ENCODE measurements at places on chromosomes 3 and 15.

DNA sequence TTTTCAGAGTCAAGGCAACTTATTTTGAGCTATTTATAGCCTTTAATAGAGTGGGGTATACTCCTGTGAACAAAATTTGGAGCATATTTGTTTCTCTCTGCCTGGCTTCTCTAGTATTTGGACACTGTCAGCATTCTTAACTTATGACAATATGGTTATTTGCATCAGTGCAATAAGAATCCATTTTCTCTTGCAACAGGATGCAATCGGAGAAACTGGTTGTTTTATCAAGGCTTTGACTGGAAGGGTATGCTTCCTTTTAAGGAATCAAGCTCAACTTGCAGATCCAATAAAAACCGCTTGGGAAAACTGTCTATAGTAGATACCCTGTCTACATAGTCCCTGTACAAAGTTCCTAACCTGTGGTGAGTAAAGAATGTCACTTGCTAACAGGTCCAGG, 106.7 kb downstream of the DPH6 start:
- no peak for DNase-seq

DNA sequence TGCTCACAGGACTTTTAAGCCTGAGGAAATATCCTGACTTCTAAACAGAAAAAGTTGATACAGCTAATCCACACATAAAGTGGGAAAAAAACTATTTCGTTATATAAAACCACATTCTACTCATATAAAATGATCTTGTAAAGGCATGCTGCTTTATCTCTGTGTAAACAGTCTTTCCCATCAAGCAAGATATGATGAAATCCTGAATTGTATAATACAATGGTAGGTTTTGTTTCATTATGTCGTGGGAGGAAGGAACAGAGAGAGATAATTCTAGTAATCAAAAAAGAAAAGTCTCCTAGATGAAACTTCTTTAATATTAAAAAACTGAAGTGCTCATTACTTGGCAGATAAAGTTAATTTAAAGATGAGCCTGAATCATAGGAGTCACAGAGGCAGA, 92.6 kb upstream of the SNTN start:
- no peak for DNase-seq

GRCh38 chr3:189820365-189820720, 189.2 kb downstream of the TP63 start:
- DNase-seq = no peak

GRCh38 chr15:40340038-40340739, 550 bp downstream of the CCDC9B start:
- DNase-seq = peak; percentile 90

DNA sequence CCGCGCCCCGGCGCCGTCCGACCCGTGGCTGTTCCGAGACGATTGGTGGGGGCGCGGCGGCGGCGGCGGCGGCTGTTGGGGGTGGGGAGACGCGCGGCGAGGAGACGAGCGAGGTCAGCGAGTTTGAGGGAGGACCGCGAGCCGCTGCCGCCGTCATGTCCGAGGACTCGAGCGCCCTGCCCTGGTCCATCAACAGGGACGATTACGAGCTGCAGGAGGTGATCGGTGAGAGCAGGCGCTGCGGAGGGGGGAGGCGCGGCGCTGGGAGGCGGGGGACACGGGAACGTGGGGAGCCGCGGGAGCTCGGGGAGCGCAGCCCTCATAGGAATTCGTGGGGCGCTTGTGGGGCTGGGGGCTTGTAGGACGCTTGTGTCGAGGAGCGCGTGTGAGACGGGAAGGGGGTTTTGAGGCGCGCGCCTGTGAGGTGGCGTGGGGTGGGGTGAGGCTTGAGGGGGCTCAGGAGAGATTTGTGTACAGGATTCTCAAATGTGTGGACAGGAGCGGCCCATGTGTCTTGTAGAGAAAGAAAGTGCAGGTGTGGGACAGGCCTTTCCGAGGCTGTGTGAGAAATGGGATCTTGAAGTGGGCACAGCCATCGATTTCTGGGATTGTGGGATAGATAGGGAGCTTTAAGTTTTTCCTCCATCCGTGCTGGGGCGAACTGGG, 518 bp downstream of the OXSR1 start:
- DNase-seq = no peak

- no peak for DNase-seq
These were observed 117.8 kb upstream of the AGBL1 start for GRCh38 chr15:85961821-85962220.

- DNase-seq = no peak
These were observed 190.6 kb downstream of the OSBPL10 start for GRCh38 chr3:31790193-31791089.

DNA sequence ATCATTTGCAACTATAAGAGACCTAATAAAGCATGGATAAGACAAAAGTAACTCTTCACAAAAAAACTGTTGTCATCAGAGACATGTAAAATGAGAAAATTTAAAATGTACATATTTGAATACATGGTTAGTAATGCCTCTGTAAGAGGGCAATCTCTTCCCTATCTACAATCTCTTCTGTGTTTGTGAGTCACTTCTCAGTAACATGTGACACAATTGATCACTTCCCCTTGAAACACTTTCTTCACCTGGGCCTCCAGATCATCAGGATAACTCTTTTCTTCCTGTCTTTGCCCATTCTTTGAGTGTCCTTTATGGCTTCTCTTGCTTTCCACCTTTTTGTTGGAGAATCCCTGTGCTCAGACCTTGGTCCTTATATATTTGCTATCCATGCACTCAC, 50.4 kb downstream of the TFDP2 start:
- no peak for DNase-seq

GRCh38 chr3:101466465-101467309, 46.3 kb downstream of the SENP7 start:
- no peak for DNase-seq

- no peak for DNase-seq
These were observed 18.7 kb downstream of the TGM4 start for GRCh38 chr3:44893097-44893496.

All from C1 segment of cervical spinal cord (tissue), 14 donors.